Progenitor cell of endocrine pancreas (in vitro differentiated cells): ENCODE measurements at places on chromosomes 11 and 22. TPM values are rescaled to one million over a fixed set of nuclear protein-coding genes. Genes with fewer than 3 reads are reported as not detected.

- no peak for DNase-seq
- H3K36me3 ChIP-seq: no peaks in the 10 kb centered on the region
- H3K27me3 ChIP-seq: no peaks in the 10 kb centered on the region
- H3K4me1 ChIP-seq: peaks cover 3% of the 10 kb centered on the region
These were observed 886.9 kb upstream of the CCDC90B start for GRCh38 chr11:84173078-84173477.

- H3K4me1 ChIP-seq: peaks cover 13% of the 10 kb centered on the region
- no peak for DNase-seq
- peaks cover 9% of the 10 kb centered on the region for H3K27me3 ChIP-seq
These were observed 23.4 kb downstream of the OVOL1 start for GRCh38 chr11:65810046-65810868.

- peaks cover 4% of the 10 kb centered on the region for H3K27me3 ChIP-seq
- no peak overlapping the region for H3K4me3 ChIP-seq
- no peak overlapping the region for H3K27ac ChIP-seq
These were observed 36.0 kb downstream of the ART5 start for GRCh38 chr11:3605771-3606203.

DNA sequence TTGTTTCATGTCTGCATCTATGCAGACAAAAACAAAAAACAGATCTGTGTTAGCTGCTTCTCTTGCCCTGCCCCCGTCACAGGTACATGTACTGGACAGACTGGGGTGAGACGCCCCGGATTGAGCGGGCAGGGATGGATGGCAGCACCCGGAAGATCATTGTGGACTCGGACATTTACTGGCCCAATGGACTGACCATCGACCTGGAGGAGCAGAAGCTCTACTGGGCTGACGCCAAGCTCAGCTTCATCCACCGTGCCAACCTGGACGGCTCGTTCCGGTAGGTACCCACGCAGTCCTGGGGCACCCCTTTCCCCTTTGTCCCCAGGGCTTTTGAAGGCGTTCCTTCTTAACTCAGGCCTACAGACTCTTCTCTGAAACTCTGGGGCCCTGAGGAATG lies 45.2 kb downstream of the LRP5 start:
- H3K27me3 ChIP-seq: no peaks in the 10 kb centered on the region
- H3K4me3 ChIP-seq: no peak overlapping the region
- H3K27ac ChIP-seq: no peak overlapping the region
- H3K4me1 ChIP-seq: no peaks in the 10 kb centered on the region
- peaks cover 26% of the 10 kb centered on the region for H3K36me3 ChIP-seq

DNA sequence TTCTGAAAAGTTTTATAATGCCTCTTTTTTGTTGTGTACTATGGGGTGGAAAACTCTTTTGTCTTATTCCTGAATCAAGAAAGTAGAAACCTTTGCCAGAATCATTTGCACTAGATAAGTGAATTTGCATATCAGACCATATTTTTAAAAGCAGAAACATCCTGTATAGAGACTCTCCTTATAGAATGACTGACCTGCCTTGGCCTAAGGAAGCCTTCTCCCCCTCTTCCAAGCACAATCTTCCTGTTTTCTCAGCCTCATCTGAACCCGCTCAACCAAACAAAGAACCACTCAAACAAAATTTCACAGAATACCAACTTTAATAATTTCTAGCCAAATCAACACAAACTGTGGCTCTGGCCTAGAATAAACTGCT lies 60.3 kb downstream of the SIK3 start:
- H3K4me1 ChIP-seq: peaks cover 28% of the 10 kb centered on the region
- no peak for DNase-seq
- peak overlapping the region; percentile 1 for H3K27ac ChIP-seq
- H3K36me3 ChIP-seq: peaks cover 1% of the 10 kb centered on the region
- no peaks in the 10 kb centered on the region for H3K27me3 ChIP-seq

GRCh38 chr22:36781656-36782627 lies 6.0 kb upstream of the IFT27 start:
- peaks cover 3% of the 10 kb centered on the region for H3K36me3 ChIP-seq
- H3K4me3 ChIP-seq: no peak overlapping the region
- H3K27me3 ChIP-seq: peaks cover 59% of the 10 kb centered on the region
- peak; percentile 83 for DNase-seq
- no peaks in the 10 kb centered on the region for H3K4me1 ChIP-seq

DNA sequence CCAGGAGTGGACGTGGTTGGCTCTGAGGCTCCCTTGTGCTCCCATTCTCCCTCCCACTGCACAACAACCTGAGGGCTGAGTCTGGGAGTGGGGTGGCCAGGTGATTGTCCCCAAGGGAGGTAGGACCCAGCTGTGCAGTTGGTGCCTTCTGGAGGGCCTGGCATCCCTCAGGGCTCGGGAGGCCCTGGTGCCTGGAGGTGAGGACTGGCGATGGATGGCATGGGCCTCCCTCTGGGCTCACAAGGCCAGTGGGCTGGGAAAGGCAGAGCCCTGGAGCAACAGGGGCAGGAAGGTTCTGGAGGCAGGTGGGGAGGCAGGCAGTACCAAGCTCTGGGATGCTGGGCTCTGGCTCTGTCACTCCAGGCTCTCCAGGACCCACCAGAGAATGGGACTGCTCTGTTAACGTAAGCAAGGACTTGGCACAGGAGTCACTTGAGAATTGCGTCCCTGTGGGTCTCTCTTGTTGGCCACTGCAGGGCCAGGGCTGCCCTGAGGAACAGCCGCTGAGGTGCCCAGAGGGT lies 114.2 kb downstream of the KCNQ1OT1 start:
- no peak overlapping the region for H3K4me3 ChIP-seq
- no peak overlapping the region for H3K27ac ChIP-seq
- no peaks in the 10 kb centered on the region for H3K36me3 ChIP-seq
- H3K4me1 ChIP-seq: no peaks in the 10 kb centered on the region

GRCh38 chr11:63573881-63574855 lies 11.0 kb upstream of the PLAAT2 start:
- no peak for DNase-seq
- H3K4me1 ChIP-seq: peaks cover 12% of the 10 kb centered on the region
- peak overlapping the region; percentile 38 for H3K27ac ChIP-seq
- H3K36me3 ChIP-seq: peaks cover 34% of the 10 kb centered on the region
- H3K27me3 ChIP-seq: no peaks in the 10 kb centered on the region

GRCh38 chr11:34595960-34596644 lies 24.8 kb upstream of the EHF start:
- H3K4me3 ChIP-seq: no peak overlapping the region
- H3K27me3 ChIP-seq: no peaks in the 10 kb centered on the region
- H3K36me3 ChIP-seq: peaks cover 8% of the 10 kb centered on the region
- peaks cover 21% of the 10 kb centered on the region for H3K4me1 ChIP-seq

GRCh38 chr11:78000193-78000592 lies 5.7 kb upstream of the INTS4 start:
- no peak overlapping the region for H3K27ac ChIP-seq
- no peak overlapping the region for H3K4me3 ChIP-seq
- DNase-seq: peak; percentile 22
- no peaks in the 10 kb centered on the region for H3K4me1 ChIP-seq

GRCh38 chr11:32531528-32531927 lies 52.1 kb upstream of the EIF3M start:
- no peaks in the 10 kb centered on the region for H3K36me3 ChIP-seq
- DNase-seq: no peak
- no peaks in the 10 kb centered on the region for H3K27me3 ChIP-seq

DNA sequence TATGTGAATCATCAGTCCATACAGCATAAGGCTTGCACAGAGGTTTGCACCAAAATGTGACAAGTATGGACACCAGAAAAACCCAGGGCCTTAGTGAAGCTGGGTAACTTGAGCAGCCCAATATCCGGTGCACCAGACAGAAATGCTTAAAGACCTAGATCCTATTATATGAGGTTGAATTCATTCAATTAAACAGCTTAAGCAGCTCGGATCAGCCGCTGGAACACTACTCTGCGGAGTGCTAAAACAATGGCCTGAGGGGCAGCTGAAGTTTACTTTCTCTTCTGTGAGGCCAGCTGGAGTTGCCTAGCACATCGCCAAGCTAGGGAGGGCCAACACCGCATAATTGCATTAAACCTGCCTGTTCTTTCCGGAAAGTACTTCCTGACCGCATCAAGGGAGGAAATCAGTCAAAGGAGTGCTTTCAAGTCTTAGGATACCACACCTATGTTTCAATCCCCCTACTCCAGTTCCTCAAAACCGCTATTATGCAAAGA lies 17.0 kb upstream of the FAM181B start:
- H3K4me3 ChIP-seq: no peak overlapping the region
- no peak for DNase-seq
- H3K27ac ChIP-seq: no peak overlapping the region
- H3K36me3 ChIP-seq: peaks cover 2% of the 10 kb centered on the region
- no peaks in the 10 kb centered on the region for H3K27me3 ChIP-seq

- H3K4me1 ChIP-seq: peaks cover 16% of the 10 kb centered on the region
- no peak overlapping the region for H3K27ac ChIP-seq
- H3K27me3 ChIP-seq: peaks cover 42% of the 10 kb centered on the region
These were observed 2.7 kb downstream of the RFPL2 start for GRCh38 chr22:32202161-32202538.

DNA sequence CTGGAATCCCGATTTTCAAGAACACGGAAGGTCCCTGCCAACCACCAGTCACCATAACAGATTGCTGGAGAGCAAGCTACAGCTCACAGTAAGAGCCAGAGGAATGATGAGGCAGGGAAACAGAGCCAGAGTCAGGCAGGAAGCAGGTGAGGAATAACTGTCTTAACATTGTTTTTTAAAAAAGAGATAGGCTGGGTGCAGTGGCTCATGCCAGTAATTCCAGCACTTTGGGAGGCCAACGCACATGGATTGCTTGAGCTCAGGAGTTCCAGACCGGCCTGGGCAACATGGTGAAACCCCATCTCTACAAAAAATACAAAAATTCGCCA lies 13.5 kb upstream of the CASTOR1 start:
- no peak overlapping the region for H3K4me3 ChIP-seq
- no peaks in the 10 kb centered on the region for H3K27me3 ChIP-seq
- peaks cover 19% of the 10 kb centered on the region for H3K4me1 ChIP-seq
- H3K27ac ChIP-seq: peak overlapping the region; percentile 7
- no peak for DNase-seq

- H3K27me3 ChIP-seq: no peaks in the 10 kb centered on the region
- DNase-seq: no peak
- H3K27ac ChIP-seq: peak overlapping the region; percentile 99
- peaks cover 31% of the 10 kb centered on the region for H3K4me1 ChIP-seq
- H3K4me3 ChIP-seq: peak overlapping the region; percentile 99
These were observed 327 bp upstream of the MED17 start for GRCh38 chr11:93783765-93784144.

DNA sequence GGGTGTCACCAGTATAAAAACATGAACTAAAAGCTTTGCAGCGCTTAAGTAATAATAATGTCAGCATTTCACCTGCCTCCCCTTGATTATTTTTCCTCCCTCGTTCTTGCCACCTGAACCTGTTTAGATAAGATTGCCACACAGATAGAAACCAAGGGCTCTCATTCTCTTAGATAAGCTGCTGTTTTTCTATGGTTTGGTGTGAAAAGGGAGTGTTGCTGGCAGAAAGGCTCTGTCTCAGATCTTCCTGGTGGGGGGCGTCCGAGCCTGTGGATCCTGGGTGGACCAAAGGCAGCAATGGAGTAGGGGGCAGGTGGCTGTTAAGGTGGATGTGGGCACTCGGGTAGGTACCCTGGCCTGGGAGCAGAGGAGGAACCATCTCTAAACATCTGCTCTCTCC lies 147.5 kb downstream of the ST3GAL4 start:
- peaks cover 75% of the 10 kb centered on the region for H3K27me3 ChIP-seq
- no peaks in the 10 kb centered on the region for H3K36me3 ChIP-seq
- H3K27ac ChIP-seq: no peak overlapping the region
- peaks cover 2% of the 10 kb centered on the region for H3K4me1 ChIP-seq
- no peak for DNase-seq

DNA sequence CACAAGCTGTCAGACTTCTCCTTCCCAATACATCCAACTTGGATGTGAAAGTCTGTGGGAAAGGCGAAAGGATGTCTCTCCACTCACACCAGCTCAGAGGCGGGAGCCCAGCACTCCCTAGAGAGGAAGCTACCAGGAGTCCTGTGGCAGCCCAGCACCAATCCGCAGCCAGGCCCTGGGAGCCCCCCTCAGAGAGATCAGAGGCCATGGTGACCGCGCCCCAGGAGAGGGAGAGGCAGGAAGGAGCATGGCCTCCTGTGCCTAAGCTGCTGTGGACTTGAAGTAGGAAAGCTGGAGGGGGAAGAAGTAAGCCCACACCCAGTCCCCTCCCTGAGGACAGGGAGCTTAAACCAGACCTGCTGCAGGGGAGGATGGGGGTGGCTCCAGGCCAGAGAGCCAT lies 24.4 kb upstream of the IGSF9B start:
- no peak overlapping the region for H3K4me3 ChIP-seq
- no peaks in the 10 kb centered on the region for H3K4me1 ChIP-seq
- H3K27ac ChIP-seq: no peak overlapping the region
- peaks cover 40% of the 10 kb centered on the region for H3K27me3 ChIP-seq
- DNase-seq: no peak

- no peaks in the 10 kb centered on the region for H3K27me3 ChIP-seq
- peaks cover 5% of the 10 kb centered on the region for H3K4me1 ChIP-seq
- H3K4me3 ChIP-seq: no peak overlapping the region
- DNase-seq: no peak
- H3K36me3 ChIP-seq: no peaks in the 10 kb centered on the region
These were observed 290.3 kb upstream of the API5 start for GRCh38 chr11:43021466-43021865.

DNA sequence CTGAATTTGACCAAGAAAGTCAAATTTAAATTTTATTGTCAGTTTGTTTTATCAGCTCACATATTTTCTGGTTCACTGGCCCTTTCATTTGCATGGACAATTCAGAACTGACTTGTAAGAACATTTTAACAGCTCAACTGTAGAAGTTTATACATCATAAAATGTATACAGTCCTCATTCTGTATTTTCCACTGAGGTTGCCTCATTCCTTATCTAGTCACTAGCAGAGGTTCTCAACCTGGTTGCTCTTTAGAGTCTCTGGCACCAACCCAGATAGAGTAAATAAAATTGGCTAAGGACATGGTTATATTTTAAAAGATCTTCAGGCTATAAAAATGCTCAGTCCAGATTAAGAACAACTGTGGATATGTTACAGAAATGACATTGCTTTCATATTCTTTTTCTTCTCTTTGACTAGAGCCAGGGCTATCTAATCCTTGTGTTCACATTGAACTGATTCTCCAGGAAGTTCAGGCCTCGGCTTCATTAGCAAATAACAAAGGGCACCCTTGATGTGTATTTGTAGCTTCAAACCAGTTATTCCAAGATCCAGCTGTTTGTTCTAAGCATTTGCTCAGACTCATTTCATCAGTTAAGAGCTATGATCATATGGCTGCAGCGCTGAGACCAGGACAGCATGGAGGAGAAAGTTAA lies 782.5 kb downstream of the ETS1 start:
- H3K27me3 ChIP-seq: peaks cover 10% of the 10 kb centered on the region
- DNase-seq: no peak
- H3K36me3 ChIP-seq: no peaks in the 10 kb centered on the region
- no peak overlapping the region for H3K27ac ChIP-seq
- H3K4me3 ChIP-seq: no peak overlapping the region
- peaks cover 27% of the 10 kb centered on the region for H3K4me1 ChIP-seq

The OR52M1 gene
- not detected in 2 replicates for total RNA-seq

The MIAT gene
- 1.3 and 1.4 TPM in 2 replicates for total RNA-seq

The APOL5 gene
- total RNA-seq: not detected in 2 replicates

The IGLL5 gene
- total RNA-seq: not detected in 2 replicates

The NRIP3 gene
- total RNA-seq: 0.33 and 0.65 TPM in 2 replicates

The GPHA2 gene
- total RNA-seq: 0.41 TPM in 1 of 2 replicates, not detected in the other

The BAIAP2L2 gene
- total RNA-seq: 6.5 and 7.0 TPM in 2 replicates

The TSGA10IP gene
- not detected in 2 replicates for total RNA-seq
